ELF-1 (cell line): ENCODE measurements at places on chromosomes 16 and 17.

- DNase-seq: no peak
Measured at GRCh38 chr17:77957235-77957856, 1.2 kb upstream of the TNRC6C start.

- DNase-seq: no peak
Measured at GRCh38 chr17:17603178-17603894, 11.8 kb upstream of the PEMT start.

DNA sequence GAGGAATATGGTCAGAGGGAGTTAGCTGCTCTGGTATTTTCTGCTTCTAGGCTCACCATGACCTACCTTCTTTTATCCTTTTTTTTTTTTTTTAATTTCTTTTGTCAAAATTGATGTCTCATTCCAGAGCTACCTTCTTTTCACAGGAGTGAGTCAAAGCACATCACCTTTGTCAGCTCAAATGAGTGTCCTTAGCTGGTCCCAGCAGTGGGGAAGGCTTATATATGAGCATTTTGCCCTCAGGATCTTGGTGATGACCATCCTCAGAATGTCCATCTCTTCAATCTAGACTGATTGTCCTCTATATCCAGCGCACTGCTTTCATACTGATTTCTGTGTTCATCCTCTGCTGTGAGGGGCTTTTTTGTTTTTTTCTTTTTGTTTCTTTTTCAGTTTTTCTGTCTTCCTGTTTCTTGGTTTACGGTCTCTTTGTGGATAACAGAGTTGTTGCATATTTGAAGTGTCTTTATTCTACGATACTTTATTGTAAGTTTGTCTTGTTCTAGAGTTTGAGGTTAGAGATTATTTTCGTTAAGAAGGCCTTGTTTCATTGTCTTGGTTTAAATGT lies 24.9 kb downstream of the CBFB start:
- no peak for DNase-seq

DNA sequence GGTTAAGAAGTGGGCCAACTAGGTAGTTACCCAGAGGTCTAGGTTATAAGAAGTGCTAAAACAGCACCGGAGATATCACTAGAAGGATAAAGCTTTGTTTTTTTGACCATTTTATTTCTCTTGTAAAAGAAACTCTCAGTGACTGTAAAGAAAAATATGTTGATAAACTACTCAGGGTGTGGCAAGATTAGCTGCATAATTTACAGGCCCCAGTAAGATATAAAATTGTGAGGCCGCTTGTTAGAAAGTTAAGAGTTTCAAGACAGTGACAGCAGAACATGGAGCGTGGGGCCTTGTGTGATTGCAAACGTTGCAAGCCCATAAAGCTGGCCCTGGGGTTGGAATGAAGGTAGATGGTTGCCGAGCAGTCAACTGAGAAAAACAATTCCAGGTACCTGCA lies 263.7 kb upstream of the EEF2KMT start:
- no peak for DNase-seq

GRCh38 chr17:32503251-32504165 lies 16.7 kb downstream of the CDK5R1 start:
- peak; percentile 29 for DNase-seq

- peak; percentile 63 for DNase-seq
Measured at GRCh38 chr17:9028202-9028987, 7.1 kb downstream of the NTN1 start.

DNA sequence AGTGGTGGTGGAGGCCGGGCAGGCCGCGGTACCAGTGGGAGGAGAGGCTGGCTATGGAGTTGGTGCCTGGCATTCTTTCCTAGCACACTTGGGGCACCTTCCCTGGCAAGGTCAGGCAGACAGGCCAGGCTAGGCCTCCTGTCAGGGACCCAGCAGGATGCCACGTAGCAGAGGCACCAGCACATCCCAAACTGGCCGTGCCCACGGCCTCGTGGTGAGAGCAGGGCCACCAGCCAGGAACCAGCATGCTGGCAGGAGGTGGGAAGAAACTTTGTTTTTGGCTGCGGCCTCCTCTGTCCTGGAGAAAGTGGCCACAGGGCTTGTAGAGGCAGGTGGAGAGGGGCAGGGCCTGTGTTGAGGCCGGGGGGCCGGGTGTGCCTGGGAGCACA lies 57.6 kb upstream of the CBFA2T3 start:
- DNase-seq: no peak

GRCh38 chr16:48125888-48126287 lies 29.9 kb downstream of the ABCC12 start:
- DNase-seq: no peak

DNA sequence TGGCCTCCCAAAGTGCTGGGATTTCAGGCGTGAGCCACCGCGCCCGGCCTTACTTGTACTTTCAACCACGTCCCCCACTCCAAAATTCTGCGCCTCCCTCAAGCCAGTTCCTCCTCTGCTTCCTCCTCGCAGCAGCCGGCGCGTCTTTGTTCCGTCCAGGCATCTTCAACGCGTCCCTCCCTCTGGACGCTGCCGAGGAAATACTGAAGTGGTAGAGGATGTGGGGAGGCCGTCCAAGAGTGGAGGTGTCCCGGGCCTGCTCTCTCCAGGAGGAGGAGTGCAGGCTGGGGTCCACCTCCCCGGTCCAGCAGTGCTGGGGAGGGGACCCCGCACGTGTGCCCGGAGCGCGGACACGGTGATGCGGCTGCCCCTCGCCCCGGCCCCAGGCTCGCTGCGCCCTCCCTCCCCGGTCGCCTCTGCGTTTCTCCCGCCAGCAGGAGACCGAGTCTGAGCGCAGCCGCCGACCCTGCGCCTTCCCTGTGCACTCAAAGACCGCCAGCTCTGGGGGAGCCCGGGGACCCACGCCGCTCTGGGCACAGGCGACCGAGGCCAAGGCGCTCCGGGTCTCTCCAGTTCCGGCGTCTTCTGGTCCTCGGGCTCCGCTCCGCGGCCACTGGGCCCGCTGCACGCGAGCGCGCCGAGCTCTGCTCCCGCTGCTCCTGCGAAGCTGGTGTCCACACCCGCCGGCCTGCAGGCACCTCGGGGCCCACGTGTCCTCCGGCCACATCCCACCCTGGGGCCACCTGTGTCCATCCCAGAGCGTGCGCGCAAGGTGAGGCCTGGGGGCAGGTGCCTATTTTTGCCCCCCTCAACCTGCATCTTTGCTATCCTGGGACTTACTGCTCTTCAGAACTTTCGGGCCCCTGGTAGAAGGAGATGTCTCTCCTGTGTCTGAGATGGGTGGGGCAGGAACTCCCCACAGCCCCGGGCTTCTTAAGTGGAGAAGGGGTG lies 31.7 kb downstream of the OSBPL7 start:
- peak; percentile 67 for DNase-seq

DNA sequence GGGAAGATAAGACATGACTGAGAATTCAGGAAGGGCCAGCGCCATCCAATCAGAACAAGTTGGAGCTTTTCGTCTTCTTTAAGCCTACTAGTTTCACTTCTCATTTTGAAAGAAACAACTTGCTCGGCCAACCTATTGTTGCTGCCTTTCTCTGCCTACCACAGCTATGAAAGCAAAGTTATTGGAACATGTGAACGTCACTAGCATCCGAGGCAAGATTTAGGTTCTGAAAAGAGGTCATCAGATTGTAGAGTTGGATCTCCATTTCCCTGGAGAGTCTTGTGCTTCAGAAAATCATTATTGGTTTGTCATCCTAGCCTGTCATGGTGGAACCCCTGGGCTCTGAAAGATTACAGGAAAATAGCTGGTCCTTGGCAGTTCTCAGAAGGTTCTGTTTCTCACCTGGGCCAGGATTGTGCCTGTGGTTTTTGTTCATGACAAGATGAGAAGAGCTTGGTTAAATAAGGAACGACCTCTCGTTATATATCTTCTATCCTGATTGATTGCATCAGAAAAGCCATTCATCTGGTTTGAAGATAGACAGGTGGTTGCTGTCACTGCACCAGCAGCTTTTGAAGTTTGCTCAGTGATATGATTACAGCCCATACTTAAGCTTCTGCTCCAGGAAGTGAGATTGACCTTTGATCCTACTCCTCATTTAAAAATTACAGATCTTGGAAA lies 25.3 kb downstream of the CDH13 start:
- DNase-seq: no peak

- no peak for DNase-seq
Measured at GRCh38 chr17:82302991-82303943, 14.1 kb downstream of the CD7 start.

DNA sequence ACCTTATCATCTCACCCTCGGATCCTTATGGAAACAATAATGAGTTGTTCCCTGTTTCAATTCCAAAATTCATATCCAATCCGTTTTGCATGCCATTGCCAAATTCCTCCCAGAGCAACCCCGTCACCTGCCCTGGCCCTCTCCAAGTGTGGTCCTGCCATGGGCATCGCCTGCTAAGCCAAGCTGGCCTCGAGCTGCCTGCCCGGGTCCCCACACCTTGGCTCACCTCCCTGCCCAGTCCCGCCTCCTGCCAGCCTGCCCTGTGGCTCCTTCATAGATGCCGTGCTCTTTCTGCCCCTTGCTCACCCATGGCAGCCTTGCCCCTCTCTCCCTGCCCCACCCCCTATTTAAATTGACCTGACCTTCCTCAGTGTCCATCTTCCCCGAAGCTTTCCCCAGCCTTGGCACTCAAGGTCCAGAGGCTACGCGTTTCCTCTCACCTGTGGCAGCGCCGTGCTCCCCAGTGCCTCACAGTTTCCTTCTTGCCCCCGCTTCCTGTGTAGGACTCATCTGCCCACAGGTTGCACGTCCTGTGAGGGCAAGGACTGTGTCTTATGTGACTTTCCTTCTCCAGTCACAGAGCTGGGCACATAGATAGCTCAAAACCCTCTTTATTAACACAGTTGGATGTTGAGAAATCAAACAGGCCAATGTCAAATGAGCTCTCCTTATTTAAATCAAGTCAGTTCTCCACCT lies 12.7 kb downstream of the MAPT start:
- DNase-seq: no peak

- DNase-seq: no peak
Measured at GRCh38 chr17:56912105-56912999, 1.5 kb downstream of the TRIM25 start.

DNA sequence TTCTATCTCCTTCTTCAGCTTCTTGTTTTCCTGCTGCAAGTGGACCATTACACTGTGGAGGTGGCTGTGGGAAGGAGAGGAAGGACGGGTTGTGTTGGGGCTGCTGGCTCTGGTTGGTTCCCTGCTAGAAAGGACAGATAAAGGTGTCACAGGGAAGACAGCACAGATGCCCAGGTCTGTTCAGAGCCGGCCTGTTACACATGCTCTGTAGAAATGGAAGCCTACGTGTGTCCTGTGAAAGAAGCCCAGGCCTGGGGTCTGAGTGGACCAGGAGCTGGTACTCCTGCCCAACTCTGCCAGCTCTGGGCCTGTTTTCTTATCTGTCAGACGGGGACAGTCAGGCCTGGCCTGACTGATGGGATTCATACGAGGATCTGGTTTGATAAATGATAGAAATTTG lies 26.4 kb downstream of the DHX38 start:
- DNase-seq: no peak

GRCh38 chr17:17985153-17985552 lies 12.5 kb downstream of the DRC3 start:
- no peak for DNase-seq

- DNase-seq: no peak
Measured at GRCh38 chr17:32241640-32242039, 24.0 kb upstream of the RHBDL3 start.

DNA sequence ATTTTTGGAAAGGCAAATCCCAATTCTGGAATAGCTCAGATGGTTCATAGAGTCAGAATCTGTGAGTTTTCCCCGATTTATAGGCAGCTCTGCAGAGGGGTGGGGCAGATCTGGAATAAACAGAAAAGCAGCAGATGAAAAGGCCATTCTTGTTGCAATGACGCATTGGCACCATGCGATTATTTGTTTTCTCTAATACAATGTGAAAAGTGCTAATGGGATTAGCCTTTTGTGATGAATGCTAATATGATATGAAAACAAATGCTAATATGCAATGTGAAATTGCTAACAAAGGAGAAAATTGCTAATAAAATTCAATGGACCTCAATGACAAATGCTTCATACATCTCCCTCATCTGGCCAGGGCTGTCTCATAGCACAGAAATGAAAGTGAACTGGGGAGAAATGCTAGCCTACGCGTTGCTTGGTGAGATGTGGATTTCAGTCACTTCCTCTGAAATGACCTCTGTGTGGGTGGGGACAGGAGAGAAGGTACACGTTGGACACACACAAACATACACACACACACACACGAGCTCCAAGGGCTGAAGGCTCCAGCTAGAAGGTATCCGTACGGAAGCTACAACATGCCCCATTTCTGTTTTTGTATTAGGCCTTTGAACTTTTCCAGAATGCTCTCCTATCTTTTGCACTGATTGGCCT lies 394.5 kb downstream of the XYLT1 start:
- DNase-seq: no peak

DNA sequence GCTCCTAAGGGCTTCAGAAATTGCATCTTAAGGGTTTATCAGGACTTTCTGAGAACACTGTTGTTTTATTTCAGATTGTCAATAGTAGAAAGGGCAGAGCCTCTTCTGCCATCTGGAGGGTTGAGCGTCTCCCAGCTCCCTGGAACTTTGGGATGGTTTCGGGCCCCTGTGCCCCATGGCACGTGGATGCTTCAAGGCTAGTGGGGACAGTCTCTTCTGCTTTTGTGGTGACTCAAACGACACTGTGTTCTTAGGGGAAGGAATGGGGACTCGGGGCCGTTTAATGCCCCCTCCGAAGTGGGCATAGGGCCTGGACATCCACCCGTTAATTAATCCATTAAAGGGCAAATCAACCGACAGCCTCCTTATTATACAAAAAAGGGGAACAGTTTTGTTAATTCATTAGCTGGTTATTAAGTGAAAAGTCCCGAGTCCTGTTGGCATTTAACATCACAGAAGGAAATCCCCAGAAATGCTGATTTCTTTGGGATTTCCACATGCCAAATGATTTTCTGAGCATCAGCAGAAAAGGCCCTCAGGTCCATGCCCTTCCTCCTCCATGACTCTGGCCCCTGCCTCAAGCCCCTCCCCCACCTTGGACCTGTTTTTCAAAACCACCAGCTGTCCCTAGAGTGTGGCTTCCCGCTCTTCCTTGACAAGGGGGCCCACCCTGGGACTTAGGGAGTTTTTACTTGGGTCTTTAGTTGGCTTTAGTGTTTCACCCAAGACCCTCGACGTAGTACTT lies 68.7 kb downstream of the ARSG start:
- no peak for DNase-seq

- DNase-seq: peak; percentile 90
Measured at GRCh38 chr17:79393358-79394052, 217.3 kb downstream of the RBFOX3 start.

DNA sequence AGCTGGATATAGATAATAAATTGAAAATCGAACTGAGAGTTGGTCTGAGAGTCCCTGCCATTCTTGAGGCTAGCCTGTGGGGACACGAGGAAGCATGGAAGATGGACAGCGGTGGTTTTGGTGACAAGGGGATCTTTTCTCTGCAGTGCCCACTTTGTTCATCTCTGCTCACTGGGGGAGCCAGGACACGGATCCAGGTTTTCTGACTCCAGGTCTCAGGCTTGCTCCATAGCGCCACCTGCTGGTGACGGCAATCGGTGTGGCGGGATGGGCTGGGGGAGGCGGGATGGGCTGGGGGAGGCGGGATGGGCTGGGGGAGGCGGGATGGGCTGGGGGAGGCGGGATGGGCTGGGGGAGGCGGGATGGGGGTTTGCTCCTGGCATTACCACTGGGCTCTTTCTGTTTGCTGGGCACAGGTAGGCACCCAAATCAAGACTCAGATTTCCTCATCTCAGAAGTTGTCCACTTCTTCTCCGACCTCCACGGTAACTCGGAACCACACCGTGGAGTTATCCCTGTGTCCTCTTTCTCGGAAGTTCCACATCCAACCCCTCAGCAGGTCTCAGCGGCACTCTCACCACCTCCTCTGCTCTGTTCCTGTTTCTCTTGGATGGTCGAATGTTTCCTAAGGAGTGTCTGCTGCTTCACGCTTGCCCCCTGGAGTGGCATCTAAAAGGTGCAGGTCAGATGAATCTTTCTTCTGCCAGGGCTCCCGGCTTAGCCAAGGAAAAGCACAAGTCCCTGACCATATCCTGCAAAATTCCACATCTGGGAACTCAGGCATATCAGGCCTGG lies 142.4 kb downstream of the CYLD start:
- peak; percentile 37 for DNase-seq
